Nephron progenitor cell (in vitro differentiated cells): ENCODE measurements at places on chromosomes 12 and 14.
A peak's percentile ranks its signal among the peaks of the same experiment; 100 is the strongest.

GRCh38 chr14:87896393-87897380, 96.3 kb downstream of the GALC start:
- DNase-seq = peak; percentile 25

- DNase-seq = no peak
Measured at GRCh38 chr12:73629893-73630831, 907.5 kb upstream of the ATXN7L3B start.

DNA sequence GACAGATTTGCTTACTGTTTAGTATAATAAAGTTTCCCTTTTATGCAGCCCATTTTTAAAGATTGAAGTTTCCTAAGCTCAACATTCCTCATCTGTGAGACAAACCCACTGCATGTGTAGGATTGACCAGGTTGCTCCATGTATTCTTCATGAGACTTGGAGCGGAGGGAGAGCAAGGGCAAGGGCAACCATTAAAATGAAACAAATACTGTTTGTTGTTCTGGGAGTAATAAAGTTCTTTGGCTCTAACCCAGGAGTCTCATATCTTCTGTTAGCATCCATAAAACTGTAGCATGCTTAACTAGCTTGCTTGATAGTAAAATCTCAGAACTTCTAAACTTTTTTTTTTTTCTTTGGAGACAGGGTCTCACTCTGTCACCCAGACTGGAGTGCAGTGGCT, 74.2 kb downstream of the NTS start:
- DNase-seq = no peak

DNA sequence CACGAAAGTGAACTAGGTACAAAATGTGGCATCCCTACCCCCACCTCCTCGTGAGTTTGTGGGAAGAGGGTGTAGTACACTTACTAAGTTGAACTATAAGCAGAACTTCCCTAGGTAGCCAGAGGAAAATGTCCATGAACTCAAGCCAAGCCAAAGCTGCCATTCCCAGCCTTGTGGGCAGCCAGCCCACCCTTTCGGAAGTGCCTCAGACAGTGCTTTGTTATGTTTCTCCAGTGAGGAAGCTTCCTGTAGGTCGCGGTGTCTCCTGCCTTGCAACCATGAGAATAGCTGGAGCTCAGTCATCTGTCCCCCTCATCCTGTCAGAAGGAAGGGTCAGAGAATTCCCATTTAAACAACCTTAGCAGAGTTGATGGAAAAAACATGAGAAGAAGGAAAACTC, 266.9 kb downstream of the DUSP6 start:
- DNase-seq = no peak

DNA sequence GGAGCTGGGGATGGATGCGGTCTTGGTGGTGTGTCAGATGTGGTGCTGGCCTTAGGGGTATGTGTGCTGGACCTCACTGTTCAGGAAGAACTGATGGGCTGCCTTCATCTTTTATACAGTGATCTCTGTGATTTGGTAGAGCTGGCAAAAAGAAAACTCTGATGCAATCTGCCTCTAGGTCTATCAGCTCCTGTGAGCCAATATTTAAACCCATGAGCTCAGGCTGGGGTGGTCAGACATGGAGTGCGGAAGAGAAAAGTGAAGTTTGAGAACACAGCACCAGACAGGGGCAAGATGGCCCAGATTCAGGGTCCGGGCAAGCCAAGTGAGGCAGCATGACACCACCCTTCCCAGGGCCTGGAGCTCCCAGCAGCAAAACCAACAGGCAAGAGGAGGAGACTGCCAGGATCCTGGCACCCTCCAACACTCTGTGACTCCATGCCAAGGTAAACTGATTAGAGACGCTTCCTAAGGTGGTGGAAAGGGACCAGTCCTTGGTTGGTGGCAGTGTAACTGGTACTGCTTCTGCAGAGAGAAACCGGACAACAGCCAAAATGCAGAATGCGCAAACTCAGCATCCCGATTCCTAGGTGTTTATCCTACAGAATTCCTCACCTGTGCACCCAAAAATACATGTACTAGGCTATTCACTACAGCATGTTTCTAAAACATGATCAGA, 82.3 kb downstream of the CHGA start:
- DNase-seq = no peak

DNA sequence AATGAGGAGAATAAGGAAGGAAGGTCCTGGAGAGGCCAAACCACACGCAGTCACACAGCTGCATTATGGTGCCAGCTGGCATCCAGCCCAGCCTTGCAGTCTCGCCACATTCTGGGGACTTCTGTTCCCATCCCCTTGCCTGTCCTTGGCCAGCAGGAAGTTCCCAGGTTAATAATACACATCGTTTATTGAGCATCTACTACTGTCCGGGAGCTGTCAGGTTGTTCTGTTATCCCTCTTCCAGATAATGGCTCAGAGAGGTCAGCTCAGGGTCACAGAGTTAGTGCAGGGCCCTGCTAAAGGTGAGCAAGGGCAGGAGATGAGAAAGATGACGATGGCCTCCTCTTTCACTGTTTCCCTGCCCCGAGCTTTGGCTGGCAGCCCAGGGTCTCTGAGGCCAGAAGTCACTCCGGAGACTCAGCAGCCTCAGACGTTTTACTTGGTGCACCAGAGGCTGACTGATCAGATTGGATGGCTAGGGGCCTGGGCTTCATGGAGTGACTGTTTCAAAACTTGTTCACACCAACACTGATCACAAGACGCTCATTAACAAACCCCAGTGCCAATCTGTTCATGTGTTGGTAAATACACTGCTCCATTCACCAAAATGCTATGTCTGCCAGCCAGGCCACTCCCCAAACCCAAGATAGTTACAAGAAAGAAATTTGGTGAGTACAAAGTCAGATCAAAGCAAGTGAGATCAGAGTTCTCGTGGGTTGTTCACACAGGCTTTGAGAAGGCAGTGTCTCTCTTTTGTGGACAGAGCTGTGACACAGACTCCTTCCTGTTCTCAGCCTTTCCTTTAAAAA, 79.2 kb downstream of the B4GALNT3 start:
- no peak for DNase-seq

DNA sequence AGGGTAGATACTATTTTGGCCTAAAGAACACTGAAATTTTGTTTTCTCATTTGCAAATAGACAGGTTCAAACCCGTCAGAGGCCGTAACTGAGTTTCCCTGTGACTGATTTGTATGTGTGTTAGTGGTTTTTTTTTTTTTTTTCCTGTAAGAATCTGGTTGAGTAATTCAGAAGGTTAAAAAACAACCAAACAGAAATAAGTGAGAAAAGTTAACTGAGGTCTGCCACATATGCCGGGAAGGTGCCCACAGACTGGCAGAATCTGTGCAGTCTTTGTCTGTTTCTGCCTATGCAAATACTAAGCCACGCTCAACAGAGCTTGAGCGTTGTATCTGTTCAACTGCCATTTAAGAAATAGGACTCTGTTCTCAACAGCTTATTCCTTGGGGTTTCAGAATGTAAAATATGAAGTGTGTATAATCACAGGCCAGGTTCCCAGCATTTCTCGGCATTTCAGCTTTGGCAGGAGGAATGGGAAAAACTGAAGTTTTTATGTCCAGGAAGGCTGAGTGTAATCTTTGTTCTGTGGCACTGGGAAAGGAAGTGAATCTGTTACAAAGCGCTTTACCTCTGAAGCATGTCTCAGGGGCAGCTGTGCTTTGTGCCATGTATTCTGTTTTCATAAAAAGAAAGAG, 181.9 kb downstream of the PRKCH start:
- no peak for DNase-seq

DNA sequence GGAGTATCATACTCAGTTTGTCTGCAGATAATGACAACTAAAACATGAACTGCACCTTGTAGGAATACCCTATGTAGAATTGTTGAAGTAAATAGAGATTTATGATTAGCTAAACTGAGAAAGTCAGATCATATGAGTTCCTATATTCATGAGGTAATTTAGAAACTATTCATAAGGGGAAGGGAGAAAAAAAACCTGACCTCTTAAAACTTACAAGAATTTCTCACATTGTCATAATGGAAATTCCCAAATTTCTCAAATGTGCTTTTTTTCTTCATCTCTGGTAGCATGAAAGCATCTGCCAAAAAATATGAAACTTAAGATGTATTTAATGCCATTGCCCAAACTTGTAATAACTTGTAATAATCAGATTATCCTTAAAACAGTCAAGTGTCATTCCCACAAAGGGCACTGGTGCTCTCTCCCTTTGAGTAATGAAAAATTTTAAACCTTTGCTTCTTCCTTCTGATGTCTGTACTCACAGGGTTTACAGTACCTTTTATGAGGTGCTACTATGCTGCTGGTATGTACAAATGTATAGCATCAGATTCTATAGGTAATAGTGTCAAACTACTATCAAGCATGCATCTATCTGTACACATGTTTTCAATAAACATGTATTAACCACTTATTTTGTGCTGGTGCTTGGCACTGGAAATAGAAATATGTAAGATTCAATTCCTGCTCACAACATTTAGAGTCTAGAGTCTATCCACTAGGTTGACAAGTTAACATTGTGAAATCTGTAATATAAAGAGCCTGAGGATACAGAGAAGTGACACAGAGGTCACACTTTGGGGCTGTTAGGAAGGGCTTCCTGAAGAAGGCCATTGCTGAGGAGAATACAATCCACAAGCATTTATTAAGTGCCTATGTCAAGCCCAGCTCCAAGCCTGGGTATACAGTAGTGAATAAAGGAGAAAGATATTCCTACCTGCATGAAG, 17.4 kb upstream of the DRAM1 start:
- DNase-seq = no peak

DNA sequence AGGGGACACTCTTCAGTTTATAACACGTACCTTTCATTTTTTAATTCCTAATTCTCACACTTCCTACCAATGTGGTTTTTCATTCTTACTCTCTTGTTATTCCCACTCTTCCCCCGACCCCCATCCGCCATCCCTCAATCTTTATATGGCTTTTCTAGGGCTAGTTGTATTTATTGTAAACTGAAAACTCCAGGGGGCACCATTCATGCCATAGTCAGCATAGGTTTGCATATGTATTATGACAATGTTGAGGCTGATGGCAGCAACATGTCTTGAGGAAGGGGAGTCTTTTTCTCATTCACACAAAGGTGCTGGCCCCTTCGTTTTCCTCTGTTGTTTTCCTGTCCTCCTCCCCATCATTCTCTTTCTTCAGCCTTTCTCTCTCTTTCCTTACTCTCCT, 27.7 kb upstream of the LTA4H start:
- no peak for DNase-seq

- DNase-seq = no peak
Measured at GRCh38 chr12:10740182-10740581, 17.1 kb upstream of the YBX3 start.

- no peak for DNase-seq
Measured at GRCh38 chr12:116395396-116395795, 117.9 kb upstream of the MED13L start.

GRCh38 chr12:121284551-121285390, 11.7 kb downstream of the CAMKK2 start:
- DNase-seq = no peak

DNA sequence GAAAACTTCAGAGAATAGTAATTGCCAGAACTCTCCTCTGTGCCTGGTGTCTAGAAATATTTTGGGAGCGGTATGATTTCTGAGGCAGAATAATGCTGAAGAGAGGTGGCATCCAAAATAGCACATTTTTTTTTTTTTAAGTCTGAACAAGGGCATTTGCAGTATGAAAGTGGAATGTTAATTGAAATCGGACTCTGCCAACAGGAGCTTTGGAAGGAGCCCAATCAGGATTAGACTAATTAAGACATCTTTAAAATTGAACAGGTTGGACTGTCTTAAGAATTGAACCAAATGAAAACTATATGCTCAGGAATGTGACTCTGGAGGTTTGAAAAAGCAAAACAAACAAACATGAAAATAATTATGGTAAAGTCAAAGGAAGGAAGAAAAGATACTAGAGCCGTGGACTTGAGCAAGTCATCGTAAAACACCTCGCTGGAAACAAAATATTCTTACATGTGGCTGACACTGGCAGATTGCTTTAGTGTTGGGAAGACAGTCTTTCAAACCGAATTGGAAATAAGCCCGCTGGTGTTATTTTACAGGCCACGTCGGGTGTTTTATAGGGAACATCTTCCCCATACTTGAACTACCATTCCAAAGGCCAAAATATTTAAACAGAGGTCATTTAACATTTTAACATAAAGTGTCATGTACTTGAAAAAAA, 436.3 kb downstream of the VRK1 start:
- no peak for DNase-seq

DNA sequence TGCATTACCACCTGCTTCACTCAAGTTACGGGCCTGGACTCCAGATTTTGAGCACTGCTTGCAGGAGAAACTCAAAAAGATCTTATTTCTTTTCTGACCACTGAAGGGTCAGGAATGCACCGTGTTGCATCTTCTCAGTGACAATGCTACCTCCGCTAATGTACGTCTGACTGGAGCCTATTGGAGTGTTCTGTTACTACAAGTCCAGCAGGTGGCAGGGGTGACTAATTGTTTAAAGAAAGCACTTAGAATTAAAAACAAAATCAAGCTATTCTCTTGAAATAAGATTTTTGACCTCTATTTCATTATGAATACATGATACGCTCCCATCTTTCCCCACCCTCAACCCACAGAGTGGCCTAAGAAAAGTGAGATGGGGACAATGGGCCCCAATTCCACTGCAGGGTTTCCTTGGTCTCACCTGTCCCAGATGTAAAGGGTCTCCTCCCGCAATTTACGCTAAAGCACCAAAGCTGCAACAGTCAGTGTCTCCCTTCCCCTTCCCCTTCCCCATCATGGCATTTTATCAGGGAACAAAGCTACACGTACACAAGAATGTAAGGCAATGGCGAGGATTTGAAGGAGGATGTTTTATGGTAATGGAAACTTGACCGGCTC, 2.2 kb downstream of the TBPL2 start:
- DNase-seq = peak; percentile 19

GRCh38 chr12:27747111-27747820, 32.8 kb upstream of the KLHL42 start:
- DNase-seq = no peak

- DNase-seq = no peak
Measured at GRCh38 chr12:40336573-40337199, 111.9 kb downstream of the LRRK2 start.

DNA sequence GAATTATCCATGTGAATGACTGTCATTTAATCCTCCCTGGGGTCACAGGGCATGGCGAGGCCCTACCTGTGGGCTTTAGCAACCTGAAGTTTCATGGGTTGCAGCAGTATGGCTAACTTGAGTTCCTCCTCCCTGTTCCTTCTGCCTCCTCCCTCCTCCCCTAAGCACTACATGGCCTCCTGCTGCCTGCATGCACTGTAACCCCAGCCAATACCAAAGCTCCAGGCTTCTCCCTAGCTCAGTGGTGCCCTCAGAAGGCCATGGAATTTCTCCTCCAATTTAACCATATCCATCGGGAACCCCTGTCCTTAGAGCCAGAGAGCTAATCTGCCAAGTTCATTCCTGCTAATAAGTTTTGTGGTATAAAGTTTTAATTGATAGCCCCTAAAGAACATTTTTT, 95.1 kb downstream of the NT5DC3 start:
- DNase-seq = no peak
